ENCODE measurements at places on chromosomes 3 and 15.

DNA sequence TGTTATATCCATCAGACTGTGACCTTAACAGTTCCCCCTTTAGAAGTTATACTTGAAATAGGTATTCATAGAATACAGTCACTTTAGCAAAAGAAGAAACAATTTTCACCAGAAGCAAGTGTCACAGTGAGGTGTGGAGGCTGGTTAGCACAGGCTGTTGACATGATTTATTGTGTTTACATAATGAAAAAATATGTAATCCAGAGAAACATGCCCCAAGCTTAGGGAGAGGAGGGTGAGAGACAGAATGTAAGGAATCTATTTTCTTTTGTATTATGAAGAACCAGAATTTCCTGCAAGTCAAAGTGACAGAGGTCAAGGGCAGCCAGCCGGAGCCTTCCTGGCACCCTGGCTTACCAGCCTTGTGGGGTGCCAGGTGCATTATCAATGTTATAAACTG, 4.0 kb downstream of the IL12A start:
- DNase-seq, result no peak

DNA sequence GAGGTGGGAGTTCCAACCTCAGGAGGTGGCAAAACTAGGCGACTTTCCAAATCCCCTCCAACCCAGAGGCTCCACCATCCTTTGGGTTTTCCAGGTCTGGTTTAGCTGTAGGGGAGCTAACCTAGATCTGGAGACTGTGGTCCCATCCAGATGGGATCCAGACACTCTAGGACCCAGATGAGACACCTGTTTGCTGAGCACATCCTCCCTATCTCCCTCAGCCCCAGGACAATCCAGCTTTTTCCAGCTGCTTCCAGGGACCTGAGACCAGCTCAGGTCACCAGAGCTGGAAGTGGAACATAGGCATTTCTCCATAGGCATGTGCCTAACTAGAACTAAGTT, 18.2 kb downstream of the CRTAP start:
- DNase-seq, result no peak

DNA sequence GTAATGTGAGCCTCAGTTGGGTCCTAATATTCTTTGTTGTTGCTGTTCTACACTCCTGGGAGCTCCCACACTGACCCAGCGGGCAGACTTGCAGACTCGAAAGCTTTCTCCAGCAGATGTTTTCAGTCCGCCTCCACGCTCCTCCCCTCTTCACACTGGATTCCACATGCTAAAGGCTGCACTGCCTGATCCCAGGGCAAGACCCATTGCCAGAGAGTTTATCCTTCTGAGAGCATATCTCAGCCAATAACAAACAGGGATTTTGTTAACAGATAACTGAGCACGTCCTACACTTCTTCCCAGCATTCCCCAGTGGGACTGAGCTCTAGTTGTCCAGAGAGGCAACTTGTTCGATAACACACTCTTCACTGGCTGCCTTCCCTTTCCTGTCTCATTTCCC, 8.0 kb upstream of the COL6A6 start:
- no peak for DNase-seq

GRCh38 chr3:152518346-152518745, 249.6 kb downstream of the MBNL1 start:
- DNase-seq, result no peak

DNA sequence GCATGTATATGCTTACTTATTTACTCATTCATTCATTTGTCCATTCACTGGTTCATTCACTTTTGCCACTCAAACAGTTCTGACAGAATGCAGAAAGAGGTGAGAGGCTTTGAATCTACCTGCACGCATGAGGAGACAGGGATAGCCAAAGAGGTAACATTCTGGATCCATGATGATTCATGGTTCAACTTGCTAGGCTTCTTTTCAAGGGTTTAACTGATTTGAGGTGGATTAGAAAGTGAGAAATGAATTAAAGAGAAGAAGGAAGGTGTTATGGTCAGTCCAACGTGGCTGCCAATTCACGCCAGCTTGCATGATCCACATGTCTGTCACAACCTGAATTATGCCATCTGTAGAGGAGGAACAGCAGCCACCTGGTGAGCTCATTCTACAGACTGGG, 260.6 kb downstream of the ARRDC4 start:
- DNase-seq, result no peak

Data from NCI-H345 (cell line).